Hematopoietic multipotent progenitor cell (in vitro differentiated cells): ENCODE measurements at places on chromosomes 4 and X. TPM values are rescaled to one million over a fixed set of nuclear protein-coding genes. Genes with fewer than 3 reads are reported as not detected.

VAMP7 gene
- 22.4 TPM for total RNA-seq

ZNF157 gene
- total RNA-seq: 0.54 TPM

DNA sequence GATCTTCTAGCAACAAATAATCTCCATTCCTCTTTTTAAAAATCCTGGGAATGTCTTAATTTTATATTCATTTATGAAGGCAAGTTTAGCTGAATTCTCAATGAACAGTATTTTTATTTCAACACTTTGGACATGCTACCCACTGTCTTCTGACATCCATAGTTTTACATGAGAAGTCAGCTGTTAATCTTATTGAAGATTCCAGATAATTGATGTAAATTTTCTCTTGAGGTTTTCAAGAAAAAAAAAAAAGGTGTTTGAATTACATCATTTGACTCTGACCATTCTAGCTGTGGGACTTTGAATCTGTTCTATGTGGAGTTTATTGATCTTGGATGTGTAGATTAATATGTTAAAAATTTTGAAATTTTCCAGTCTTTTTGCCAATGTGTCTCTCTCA, 28.0 kb downstream of the PDHA2 start:
- peak; percentile 6 for DNase-seq

DNA sequence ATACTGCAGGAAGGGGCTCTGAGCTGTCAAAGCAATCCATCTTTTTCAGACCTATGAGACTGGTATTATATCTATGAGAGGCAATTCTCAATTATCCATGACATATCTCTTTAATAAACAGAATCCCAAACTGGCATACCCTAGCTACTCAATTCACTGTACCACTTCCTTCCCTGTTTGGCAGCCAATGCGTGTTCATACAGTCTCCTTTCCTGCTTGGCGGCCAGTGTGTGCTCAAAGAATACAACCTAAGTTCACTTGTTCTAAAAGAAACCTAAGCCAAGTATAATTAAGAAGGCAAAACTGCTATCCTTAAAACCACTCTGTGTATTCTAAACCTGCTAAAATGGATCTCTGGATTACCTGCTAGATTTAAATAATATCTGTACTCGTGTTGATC, 38.3 kb downstream of the ARHGEF9 start:
- peak; percentile 9 for DNase-seq

COL4A5 gene
- under 0.01 TPM for total RNA-seq

- no peak for DNase-seq
Measured at GRCh38 chrX:270848-271367, 10.3 kb upstream of the PLCXD1 start.

- DNase-seq: no peak
Measured at GRCh38 chr4:155950461-155950860, 3.2 kb downstream of the CTSO start.

GRCh38 chr4:16431866-16432265, 205.6 kb upstream of the TAPT1 start:
- DNase-seq: no peak

DNA sequence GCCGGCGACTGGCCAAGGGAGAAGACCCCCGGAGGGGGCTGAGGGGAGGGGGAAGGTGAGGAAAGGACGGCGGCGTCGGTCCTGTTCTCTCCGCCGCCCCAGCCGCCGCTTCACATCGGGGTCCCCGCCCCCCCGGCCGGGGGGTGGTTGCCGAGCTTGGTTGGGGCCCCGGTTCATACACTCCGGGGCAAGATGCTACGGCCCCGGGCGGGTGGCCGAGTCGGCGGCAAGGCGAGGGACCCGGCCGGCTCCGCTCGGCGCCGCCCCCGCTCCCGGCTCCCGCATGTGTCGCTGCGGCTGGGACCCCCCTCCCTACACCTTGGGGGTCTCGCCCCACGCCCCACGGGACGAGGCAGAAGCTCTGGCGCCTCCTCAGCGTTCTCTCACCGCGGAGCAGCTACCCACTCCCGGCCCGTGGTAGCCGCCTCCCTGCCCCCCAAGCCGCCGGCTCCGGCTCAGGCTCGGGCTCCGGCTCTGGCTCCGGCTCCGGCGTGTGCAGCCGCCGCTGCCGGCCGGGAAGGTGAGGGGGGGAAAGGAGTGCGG, 461 bp downstream of the FBXW7 start:
- no peak for DNase-seq

DNA sequence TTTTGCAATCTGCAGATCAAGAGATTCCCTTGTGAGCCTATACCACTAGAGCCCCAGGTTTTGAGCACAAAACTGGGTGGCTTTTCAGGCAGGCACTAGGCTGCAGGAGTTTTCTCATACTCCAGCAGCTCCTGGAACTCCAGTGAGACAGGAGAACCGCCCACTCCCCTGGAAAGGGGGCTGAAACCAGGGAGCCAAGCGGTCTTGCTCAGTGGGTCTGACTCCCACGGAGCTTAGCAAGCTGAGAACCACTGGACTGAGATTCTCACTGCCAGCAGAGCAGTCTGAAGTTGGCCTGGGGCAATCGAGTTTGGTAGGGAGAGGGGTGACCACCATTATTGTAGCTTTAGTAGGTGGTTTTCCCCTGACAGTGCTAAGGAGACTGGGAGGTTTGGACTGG, 313.8 kb upstream of the TEX13C start:
- no peak for DNase-seq

GRCh38 chrX:107624893-107625292, 3.4 kb upstream of the PRPS1 start:
- DNase-seq: no peak

PAGE1 gene
- not detected for total RNA-seq

GRCh38 chr4:108567831-108568230, 52.5 kb upstream of the RPL34 start:
- no peak for DNase-seq

DNA sequence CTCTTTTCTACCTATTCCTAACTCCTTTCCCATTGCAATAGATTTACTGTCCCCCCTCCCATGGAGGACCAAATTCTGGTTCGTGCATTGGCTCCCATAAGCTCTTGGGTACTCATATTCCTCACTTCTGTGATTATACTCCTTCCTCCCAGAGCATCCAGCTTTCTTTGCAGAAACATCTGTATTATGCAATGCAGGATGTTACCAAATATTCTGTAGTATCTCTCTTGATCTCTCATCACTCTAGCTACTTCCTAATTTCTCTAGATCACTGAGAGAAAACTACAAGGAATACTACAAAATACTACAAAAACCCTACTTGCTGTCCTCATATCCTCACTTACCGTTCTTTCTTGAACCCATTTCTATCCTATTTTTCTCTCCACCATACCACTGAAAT, 395.9 kb upstream of the HS3ST1 start:
- no peak for DNase-seq

ZNF630 gene
- total RNA-seq: 1.3 TPM

GRCh38 chrX:72037601-72038000, 94.1 kb downstream of the RTL5 start:
- DNase-seq: no peak

DNA sequence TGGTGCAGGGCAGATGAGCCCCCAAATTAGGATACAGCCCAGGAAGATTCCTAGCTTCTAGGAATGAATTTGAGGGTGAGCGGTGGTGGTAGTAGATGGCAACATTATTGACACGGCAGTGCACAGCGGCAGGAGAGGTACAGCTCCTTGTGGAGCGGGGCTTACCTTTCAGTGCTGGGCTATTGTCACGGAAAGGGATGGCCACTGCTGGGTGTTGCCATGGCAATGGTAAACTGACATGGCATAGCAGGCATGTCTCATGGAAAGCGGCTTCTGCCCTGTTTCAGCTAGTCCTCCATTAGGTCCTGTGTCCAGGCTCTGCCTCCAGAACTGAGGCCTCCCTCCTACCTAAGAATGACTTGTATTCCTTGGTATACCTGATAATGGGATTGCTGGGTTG, 81.8 kb upstream of the WDR1 start:
- no peak for DNase-seq

DNA sequence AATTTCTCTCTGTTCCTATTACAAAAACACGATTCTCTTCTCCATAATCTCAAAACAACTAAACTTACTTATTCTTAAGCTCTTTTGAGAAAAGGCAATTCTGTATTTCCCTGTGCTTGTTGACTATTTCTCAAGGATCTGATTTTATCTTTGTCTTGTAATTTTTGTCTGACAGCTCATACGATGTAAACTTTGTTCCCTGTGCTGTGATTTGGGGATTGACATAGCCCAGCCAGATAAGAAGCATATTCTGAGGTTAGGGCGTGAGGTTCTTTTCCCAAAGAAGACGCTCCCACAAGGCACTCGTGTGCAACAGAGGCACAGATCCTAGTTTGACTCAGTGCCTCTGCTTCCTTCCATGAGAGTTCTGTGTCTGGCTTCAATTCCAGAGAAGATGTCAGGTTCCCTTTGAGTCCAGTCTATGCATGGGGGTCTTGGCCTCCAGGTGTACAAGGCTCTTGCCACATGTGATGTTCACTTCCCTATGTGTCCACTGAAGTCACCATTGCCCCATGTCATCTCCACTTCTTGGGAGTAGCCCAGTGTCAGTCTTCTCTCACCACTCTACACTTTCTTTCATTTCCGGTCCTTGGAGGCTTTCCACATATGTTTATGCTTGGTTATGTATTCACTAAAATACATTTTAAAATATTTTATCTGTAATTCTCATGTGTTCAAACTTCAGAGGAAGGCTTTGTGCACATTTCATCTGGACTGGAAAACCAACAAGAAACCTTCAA, 94.8 kb downstream of the MID1 start:
- no peak for DNase-seq

DNA sequence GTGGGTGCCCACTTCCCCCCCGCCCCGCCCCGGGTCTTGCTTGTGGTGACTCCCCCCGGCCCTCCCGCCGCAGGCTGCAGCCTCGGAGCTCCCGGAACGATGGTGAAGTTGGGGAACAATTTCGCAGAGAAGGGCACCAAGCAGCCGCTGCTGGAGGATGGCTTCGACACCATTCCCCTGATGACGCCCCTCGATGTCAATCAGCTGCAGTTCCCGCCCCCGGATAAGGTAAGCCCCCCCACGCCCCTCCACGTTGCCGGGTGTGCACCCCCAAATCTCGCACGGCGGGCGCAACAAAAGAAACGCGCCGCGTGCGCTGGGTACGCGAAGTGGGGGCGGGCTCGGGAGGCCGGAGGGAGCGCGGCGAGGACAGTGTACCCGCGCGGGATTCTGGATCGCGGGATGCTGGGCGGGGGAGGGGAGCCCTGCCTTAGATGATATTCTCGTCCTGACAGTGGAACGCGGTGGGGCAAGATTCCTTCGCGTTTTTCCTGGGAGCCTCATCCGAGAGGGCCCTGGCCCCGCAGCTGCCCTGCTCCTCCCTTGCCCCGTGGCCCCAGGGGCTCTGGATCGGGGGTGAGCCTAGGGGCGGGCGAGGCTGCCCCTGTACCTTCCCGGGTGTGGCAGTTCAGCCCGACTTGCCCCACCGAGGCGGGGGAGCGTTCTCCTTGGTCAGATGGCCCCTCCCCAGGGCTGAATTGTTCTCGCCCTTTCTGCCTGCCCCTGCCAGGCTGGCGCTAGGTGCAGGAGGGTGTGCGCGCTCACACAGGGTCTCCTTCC, 819 bp downstream of the NSG1 start:
- no peak for DNase-seq

GRCh38 chr4:140635606-140636005, 66.8 kb upstream of the UCP1 start:
- no peak for DNase-seq

DNA sequence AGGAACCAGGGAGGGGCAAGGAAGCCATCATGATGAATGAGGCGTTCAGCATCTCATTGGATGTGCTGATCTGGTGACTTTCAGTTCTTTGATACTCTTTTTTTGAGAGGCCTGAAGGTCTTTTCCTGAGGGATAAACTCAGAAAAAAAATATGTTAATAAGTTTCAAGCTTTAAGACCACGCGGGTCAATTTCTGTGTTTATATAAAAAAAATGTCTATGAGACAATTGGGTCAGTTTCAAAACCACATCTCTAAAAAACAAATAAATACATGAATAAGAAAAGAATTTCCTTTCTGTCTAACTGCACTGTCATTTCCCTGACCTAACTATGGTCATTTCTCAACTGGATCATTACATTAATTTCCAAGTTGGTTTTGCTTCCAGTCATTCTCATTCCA, 62.6 kb downstream of the TRIML1 start:
- DNase-seq: no peak

CCDC160 gene
- not detected for total RNA-seq

- DNase-seq: no peak
Measured at GRCh38 chrX:87900320-87900908, 382.8 kb downstream of the KLHL4 start.

GRCh38 chrX:134570509-134570846, 87.8 kb downstream of the PLAC1 start:
- DNase-seq: no peak

GRCh38 chr4:128525992-128526630, 238.5 kb upstream of the PGRMC2 start:
- no peak for DNase-seq

- DNase-seq: no peak
Measured at GRCh38 chrX:44006081-44006480, 32.9 kb upstream of the NDP start.

DNA sequence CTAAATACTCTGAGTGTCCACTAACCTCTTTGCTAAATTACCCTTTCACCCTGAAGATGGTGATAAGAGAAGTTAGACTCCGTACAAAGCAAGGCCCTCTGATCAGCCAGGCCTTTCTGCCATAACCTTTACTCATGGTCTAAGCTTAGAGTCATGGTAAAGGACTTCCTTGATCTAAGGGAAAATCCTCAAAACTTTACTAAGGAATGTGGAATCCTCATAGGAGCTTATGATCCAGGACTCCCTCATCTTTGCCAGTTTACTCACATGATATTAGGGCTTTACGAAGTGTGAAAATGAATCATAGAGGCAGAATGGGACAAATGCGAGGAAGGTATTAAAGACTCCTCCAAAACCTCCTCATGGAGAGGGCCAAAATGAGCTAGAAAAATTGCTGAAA, 7.9 kb upstream of the FAM13A start:
- DNase-seq: no peak
